GM13977 (cell line): ENCODE measurements at places on chromosomes 5 and 9.
A peak's percentile ranks its signal among the peaks of the same experiment; 100 is the strongest.

DNA sequence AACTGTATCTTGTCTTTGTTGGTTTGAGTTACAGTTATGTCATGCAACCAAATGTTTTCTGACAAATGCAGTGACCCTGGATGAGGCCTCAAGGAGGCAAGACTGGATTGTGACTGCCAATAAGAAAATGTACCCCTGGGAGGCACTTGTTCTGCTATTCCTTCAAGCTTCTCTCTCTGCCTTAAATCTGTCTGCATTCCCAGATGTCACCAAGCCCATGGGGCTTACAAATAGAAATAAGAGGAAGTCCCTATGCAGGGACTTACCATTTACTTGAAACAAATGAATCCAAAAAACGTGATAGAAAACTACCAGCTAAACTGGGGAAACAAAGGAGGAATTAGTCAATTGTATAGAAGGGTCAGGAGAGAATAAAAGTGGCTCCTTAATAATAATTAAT lies 8.2 kb upstream of the PARP8 start:
- DNase-seq = no peak

GRCh38 chr5:172860520-172861443 lies 26.7 kb downstream of the ERGIC1 start:
- DNase-seq = no peak

GRCh38 chr5:179829732-179830435 lies 9.2 kb downstream of the SQSTM1 start:
- no peak for DNase-seq

- DNase-seq = no peak
These were observed 1.1 kb upstream of the OTULINL start for GRCh38 chr5:14580398-14581034.

DNA sequence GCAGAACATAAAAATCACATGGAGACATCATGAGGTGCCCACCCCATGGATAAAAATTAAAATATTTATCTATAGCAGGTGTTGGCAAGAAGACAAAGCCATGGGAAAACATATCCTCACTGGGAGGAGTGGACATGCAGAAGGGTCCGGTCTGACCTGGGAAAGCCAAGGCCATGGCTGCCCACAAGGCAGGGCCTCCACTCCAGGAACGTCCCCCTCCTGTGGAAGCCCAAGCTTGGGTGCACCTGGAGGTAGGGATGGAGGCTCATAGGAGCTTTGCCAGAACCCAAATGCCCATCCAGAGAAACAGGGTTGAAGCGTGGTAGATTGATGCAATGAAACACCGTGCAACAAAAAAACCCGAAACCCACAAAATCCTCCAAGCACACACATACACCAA lies 81.4 kb upstream of the COL5A1 start:
- no peak for DNase-seq

DNA sequence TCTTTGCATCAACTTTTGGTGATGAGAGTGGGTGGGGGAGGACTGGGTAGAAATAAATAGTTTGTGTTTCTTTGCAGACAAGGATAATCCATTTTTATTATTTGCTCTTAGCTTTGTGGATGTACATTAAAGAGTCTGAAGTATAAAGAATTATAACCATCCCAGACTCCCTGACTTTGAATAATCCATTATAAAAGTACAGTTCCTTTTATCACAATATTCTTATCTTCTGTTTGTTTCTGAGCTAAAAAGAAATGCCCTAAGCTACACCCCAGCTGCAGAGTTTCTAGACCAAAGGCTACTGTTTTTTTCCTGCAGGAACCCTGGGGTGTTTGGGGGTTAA lies 77.9 kb downstream of the NDFIP1 start:
- DNase-seq = no peak

DNA sequence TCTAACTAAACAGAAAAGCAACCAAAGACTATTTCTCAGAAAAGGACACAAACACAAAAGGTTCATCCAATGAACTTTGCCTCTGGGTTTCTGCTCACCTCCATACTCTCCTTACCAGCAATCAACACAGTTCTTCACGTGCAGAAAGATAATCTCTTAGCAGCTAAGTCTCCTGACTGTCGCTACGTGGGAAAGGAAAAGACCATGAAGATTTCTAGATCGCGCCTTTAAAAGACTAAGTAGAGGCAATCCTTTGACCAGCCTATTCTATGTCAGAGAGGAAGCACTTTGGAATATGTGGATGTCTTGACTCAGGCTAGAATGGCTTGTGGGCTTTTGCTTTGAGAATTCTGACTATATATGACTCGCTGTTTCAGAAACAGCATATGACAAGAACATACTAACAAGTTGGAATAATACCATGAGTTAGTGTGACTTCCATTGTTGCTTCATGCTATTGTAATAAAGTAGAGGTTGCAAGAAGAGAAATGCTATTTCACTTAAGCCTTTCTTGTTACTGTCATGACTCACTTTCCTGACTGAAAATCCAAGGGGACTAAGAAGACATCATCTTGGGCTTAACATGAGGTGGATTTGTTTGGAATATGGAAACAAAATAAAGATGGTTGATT lies 339.5 kb upstream of the RFX3 start:
- DNase-seq = no peak

DNA sequence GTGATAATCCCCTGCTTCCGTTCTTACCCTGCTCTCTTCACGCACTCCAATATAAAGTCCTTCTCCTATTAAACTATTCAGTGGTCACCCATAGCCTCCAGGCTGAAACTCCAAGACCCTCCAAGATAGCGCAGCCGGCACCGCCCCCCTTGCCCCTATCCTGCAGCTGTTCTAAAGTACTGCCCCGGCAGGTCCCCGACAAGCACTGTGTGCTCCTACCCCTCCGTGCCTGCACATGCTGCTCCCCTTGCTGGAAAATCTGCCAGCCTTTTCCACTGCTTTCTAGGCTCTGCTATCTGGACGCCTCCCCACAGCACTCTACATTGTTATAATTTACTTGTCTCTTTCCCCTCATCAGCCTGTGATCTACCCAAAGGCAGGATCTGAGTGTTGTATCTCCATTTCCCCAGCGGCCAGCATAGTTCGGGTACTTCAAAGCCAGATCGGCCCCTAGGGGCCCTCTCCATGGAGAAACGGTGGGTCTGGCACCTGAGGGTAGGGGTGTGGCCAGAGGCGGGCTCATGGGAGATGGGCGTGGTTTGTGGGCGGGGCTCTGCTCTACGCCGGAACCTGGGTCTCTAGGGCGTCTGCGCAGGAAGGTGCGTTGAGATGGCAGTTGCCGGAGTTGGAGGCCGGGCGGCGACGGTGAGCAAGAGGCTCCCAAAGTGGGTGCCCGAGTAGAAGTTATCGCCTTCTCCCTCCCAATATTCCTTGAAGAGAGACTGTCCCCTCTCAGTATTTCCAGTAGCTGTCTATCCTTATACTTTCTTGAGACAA lies 83.5 kb upstream of the RUSC2 start:
- no peak for DNase-seq

DNA sequence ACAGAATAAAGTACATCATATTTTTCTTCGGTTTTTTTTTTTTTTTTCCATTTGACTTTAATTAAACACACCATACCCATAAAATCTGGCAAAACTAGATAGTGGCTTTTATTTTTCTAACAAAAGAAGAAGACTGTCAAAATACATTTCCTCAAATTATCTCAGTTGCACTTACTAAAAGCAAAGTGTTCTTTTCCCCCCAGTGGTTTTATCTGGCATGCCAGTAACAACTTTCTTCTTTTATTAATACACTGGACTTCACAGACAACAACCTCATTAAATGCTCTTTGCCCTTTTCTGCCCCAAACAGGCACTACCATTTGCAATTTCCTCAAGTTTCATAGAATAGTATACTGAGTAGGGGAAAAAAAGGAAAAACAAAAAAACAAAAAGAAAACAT lies 1792.3 kb downstream of the EFNA5 start:
- no peak for DNase-seq

GRCh38 chr5:8598996-8599395 lies 730.0 kb downstream of the MTRR start:
- DNase-seq = no peak

- no peak for DNase-seq
These were observed 6.1 kb downstream of the TMEM250 start for GRCh38 chr9:136112541-136112940.

GRCh38 chr9:129197978-129198318 lies 19.9 kb upstream of the IER5L start:
- no peak for DNase-seq

DNA sequence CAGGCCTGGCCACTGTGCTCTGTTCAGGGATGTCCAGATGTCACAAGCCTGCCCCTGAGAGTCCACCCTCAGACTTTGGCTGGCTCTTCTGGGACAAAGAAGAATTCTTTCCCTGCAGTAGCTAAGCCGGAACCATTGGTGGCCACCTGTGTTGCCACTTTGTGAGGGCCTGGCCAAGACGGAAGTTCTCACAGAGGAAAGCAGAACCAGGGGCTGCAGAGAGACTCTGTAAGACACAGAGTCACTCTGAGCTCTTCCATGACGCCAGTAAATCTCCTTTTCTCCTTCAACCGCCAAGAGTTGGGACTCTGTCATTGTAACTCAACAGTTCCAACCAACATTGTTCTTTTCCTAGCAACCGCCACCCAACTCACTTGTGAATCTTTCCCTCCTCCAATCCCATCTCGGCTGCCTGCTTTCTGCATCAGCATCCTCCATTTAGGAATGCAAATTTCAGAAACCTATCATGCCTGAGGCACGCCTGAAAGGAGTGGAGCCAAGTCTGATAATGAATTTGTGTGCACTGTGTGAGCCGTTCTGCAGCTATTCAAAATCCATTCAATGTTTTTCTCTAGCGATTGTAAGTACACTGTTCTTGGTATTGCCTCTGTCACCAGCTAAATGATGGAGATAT lies 37.8 kb upstream of the ATP6V1G1 start:
- no peak for DNase-seq

GRCh38 chr5:168844922-168845296 lies 265.7 kb upstream of the PANK3 start:
- DNase-seq = no peak

DNA sequence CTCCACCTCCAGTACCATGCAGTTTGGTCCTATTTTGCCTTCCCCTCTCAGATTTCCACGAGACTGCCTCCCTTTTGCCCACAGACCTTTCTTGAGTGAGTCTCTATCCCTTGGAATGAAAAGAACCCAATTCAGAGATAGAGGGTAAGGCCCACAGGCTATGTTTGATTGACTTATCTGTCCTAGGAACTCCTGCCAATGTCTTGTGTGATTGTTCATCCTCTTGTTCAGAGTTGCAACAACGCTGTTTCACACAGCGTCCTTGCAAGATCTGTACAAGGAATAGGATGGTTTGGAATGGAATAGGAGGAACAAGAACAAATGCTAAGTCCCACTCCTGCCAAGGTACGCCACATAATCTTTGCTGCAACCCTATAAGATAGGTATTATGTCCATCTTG lies 142.2 kb upstream of the ABCA1 start:
- DNase-seq = no peak

GRCh38 chr9:89714321-89714720 lies 109.5 kb downstream of the GADD45G start:
- DNase-seq = no peak

DNA sequence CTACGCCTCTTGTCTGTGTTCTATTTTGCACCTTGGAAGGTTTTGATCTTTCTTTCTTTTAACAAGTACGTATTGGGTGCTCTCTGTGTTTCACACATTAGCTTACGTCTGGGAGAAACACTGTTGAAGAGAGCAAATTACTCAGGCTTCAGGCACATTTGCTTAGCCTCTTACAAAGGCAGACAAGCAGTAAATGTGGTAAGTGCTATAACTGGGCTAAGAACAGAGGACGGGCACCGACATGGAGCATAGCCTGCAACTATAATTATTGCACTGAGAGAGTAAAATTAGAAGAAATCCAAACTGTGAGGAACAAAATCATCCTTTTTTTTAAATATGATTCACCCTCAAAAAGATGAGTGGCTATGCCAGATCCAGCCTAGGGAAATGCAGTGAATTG lies 9.4 kb upstream of the PARP8 start:
- no peak for DNase-seq

DNA sequence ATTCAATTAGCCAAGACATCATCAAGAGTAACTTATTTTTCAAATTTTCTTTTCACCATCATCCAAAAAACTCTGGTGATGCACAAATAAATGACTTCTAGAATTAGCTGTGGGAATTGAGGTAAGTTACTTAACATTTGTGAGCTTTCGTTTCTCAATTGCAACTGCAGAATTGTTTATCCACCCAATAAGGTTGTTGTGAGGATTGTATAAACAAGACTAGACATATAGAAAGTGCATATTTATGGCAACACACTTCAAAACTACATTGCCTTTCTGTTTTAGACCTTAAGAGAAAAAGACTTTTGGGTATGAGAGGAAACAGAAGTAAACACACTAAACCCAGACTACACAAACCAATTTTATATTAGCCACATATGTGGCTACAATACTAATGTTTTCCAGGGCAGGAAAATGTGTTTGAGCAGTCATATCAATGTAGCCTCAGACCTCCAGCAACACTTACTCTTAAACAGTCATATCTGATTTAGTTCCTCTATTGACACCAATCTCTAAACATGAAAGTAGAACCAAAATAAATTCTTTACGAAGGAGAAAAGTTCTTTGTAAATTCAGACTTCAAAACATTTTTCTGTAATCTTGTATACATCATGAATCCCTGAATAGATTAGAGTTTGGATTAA lies 488.0 kb upstream of the CYLC2 start:
- no peak for DNase-seq

- DNase-seq = peak; percentile 8
These were observed 458.5 kb downstream of the RAB3C start for GRCh38 chr5:59041355-59041754.

DNA sequence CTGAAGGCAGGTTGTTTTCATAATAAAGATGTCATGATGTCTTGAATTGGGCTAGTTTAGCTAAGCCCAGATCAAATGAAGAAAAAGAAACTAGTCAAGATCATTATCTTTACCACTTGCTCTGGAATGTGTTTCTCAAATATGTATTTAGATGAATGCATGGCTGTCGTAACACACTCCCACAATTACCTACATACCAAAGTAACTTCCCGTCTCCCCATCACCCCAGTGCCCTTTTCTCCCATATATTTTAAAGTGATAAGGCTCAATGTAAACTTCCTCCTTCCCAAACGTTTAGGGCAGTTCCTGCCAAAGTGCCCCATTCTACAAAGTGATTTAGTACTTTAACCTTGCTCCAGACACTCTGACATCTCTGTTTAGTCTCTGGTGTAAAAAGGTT lies 61.4 kb downstream of the SLC1A3 start:
- DNase-seq = no peak

DNA sequence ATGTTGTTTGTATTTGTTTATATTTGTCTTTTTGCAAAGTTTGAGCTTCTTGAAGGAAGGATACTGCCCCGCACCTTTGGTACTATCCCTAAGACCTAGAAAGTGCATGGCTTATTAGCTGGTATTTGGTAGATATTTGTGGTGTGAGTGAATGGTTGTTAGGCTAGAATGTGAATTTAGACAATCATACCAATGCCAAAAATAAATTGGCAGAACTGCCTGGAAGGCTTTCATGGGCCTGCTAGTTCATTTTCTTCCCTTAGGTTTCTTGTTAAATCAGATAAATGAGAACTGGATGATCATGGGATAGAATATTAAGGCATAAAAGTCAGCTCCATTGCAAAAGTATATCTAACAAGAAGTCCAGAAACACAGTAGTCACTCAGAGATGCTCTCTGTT lies 147.5 kb upstream of the TSLP start:
- no peak for DNase-seq
